ENCODE measurements at places on chromosomes 5 and 9. TPM values are rescaled to one million over a fixed set of nuclear protein-coding genes. Genes with fewer than 3 reads are reported as not detected.

DNA sequence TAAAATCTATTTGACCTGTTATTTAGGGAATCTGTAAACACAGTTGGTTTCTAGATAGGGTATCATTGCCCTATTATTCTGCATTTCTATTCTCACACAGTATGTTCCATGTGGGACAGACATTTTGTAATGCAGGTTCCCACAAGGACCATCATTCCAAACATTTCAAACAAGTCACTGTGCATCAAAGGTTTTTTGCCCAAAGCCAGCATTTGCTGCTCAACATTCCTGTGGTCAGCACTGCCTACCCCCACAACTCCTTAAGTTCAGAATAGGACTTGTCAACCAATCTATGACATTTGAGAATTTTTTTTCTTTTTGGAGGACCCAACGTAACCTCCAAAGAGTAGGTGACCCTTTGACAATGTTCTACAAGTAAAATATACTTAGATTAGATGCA is 95.7 kb downstream of the LPAR1 start:
- DNase-seq, result no peak

GRCh38 chr9:79120941-79121340 is 450.8 kb upstream of the TLE4 start:
- DNase-seq, result no peak

DNA sequence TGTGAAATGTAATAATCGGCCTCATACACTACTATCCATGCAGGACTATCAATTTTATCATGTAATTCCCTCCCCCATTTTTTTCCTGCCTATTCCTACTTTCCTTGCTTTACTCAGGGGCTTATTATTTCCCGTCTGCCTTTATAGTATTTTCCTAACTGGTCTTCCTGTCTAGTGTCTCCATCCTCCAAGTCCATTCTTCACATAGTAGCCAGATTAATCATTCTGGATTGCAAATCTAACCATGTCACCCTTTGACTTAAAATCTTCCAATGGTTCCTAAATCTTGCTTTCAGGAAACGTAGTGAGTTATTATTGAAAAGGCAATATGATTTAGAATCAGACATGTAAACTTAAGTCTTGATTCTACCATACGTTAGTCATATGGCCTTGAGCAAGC is 307.4 kb upstream of the HAPLN1 start:
- DNase-seq, result no peak

DNA sequence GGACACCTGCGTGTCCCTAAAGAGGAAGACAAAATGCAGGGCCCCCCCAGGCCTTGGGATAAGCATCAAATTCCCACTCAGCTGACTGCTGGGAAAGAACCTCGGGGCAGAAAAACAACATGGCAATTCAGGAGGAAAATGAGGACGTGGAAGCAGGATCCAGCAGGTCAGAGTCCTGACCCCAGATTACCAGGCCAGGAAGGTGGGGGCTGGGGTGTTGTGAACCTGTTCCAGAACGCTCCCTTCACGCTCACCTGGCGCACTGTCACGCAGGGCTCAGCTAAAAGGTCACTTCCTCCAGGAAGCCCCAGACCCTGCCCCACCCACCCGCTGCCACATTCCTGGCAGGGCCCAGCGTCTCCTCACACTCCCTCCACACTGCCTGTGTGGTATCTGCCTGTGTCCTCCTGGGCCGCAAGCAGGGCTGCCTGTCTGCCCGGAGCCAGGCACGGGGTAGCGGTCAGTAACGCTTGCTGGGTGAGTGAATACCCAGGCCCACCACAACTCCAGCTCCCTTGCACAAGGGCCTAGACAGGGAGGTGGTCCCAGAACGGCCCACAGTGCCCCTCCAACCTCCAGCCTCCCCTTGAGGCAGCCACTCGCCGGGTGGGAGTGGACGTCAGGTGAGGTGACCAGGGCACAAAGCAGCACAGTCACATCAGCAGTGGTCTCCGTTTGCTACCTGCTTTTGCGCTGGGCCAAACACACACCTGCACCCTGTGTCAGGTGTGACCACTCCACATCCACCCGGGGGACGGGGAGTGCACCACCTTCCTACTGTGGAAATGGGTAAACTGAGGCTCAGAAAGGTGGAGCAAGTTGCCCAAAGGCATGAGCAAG is 18.1 kb downstream of the VAV2 start:
- peak; percentile 39 for DNase-seq

DNA sequence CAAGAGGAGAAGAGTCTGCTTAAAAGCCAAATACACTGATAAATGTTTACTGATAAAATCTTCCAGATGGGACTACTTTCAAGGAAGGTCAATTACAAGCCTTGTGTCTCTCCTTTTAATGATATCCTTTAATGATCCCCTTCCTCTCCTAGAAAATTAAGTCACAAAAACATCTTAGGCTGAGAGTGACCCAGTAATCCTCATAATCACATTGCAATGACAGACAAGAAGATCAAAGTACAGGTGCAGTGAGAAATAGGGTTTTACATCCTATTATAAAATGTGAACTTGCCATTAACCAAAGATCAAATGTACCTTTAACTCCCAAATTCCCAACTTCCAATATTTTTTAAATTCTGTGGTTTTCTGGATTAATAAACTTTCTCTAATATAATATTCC is 514.8 kb downstream of the RAB3C start:
- DNase-seq, result no peak

GRCh38 chr5:93058309-93058708 is 522.7 kb downstream of the NR2F1-AS1 start:
- no peak for DNase-seq

DNA sequence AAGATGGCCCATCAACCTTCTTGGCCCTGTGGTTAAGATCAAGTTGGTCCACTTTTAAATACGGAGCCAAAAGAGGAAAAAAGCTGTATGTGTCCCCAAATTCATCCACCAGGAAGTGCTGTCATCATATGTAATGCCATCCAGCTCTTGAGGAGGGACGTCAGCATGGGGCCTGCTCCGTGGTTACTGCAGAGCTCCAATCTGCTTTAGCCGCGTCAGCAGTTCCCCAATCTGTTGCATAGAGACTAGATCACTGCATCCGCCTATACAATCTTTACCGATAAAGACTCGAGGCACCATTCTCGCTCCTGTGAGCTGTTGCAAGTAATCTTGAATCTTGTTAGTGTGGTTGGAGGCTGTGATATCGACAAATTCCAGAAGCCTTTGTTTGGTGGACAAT is 65.7 kb downstream of the GABRA6 start:
- DNase-seq, result no peak

DNA sequence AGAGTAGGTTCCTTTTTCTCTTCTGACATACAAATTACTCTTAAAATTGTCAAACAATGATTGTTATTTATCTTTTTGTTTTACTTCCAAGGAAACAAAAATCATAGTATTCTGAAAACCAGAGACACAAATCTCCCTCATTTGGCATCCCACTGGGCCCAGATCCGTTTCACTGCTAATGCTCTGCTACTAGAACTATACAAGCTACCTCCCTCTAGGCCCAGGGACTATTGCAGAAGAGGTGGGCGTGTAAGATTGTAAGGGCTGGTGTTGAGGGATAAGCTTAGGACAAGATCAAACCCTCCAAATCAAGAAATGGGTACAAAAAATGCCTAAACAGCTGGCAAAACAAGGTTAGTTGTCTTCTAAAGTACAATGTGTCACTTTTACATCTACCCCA is 928.9 kb upstream of the CDH10 start:
- no peak for DNase-seq

DNA sequence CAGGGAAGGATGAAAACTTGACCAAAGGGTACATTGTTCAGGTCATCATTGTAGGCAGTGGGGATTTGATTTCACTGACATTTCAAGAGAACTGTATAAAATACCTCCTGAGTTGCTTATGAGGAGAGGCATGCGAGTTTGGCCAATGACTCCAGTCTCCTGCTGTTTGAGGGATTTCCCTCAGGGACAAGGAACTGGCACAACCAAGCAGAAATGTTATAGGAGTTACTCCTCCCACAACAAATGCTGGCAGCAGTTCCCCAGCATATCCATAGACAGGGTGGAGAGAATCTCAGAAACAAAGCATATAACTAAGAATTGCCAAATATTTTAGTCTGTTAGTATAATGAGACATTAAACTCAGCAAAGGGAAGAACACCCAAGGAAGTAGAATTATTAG is 47.2 kb upstream of the FBXL7 start:
- DNase-seq, result no peak

GRCh38 chr5:13143630-13144029 is 800.9 kb downstream of the DNAH5 start:
- DNase-seq, result no peak

DNA sequence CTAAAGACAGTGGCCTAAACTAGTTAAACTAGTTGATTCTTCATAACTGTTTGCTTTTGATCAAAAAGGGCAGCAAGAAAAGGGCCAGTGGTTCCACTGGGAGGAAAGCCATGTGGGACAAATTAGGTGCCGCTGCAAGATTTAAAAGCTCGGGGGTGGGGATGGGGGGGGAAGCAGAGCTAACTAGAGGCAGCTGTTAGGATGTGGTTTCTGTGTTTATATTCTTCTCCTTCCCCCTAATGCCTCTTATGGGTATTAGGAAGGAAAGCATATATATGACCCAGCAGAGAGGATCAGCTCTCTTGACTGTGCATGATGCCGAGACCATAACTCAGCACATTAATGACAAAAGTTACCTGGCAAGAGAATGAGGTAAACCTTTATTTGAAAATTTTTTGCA is 65.7 kb downstream of the EFNA5 start:
- DNase-seq, result no peak

- DNase-seq, result peak; percentile 56
Observed at GRCh38 chr9:133703591-133704399, 34.4 kb downstream of the SARDH start.

DNA sequence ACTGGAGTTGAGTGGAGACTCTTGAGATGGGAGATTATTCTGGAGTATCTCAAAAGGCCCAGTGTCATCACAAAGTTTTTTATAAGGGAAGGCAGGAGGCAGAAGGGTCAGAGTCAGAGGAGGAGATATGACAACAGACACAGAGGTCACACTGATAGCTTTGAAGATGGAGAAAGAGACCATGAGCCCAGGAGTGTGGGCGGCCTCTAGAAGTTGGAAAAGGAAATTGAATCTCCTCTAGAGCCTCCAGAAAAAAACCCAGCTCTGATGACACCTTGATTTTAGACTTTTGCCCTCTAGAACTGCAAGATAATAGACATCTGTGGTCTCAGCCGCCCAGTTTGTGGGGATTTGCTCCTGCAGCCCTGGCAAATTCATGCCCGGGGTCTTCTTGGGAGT is 64.8 kb upstream of the SPTLC1 start:
- DNase-seq, result no peak

DNA sequence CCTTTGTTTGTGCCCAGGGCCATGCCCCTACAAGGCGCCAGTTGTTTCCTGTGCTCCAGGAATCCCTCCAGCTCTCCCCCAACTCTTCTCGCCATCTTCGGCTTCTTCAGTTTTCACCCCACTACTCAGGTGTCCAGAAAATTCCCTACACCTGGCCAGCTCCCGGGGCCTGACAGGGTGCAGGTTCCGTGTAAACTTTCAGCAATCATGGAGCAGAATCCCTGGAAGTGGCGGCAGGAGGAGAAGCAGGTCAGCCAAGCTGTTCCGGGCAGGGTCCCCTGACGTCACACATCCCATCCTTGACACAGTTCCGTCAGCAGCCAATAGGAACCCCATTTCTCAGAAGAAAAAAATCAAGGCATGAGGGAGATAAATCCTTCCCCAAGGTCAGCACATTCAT is 12.2 kb upstream of the ADGRD2 start:
- peak; percentile 21 for DNase-seq

DNA sequence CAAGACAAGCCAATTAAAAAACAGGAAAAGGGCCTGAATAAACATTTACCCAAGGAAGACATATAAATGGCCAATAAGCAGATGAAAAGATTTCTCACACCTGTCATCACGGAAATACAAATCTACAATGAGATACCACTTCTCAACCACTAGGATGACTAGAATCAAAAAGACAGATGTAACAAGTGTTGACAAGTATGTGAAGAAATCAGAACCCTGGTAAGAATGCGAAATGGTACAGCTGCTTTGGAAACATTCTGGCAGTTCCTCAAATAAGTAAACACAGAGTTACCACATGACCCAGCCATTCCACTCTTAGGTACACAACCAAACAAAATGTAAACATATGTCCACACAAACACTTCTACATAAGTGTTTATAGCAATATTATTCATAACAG is 32.5 kb downstream of the LEAP2 start:
- DNase-seq, result no peak

DNA sequence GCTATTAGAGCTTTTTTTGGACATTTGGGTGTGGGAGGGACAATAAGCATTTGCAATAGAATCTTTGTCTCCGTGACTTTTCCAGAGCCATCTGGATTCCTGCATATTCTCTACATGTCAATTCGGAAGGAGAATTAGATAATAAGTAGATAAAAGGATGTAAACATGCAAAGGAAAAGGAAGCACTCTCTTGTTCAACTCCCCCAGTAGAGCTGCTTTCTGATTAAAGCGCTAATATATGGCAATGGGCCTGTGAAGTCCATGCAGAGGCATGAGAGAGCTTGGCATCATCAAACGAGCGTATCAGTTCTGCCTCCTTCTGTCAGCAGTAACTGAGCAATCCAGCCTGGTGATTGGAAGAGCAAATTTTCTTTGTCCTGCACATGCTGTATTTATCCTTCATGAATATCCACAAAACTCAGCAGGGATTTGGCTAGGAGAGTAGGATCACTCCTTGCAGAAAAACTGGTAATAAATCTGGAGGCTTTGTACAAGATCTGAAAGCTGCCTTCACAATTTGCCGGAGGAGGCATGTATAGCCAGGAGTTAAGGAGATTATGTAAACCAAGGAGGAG is 1752.9 kb downstream of the MAT2B start:
- no peak for DNase-seq

Gene SGCD
- 24.7 TPM for total RNA-seq

Gene TMEFF1
- not detected for total RNA-seq

Gene GPR150
- not detected for total RNA-seq

Gene ZNF367
- total RNA-seq, result 1.4 TPM

Gene SVEP1
- 61.2 TPM for total RNA-seq

All from sigmoid colon (tissue), 7 donors.